Amniotic epithelial cell (primary cell): ENCODE measurements at places on chromosomes 1 and 21.

DNA sequence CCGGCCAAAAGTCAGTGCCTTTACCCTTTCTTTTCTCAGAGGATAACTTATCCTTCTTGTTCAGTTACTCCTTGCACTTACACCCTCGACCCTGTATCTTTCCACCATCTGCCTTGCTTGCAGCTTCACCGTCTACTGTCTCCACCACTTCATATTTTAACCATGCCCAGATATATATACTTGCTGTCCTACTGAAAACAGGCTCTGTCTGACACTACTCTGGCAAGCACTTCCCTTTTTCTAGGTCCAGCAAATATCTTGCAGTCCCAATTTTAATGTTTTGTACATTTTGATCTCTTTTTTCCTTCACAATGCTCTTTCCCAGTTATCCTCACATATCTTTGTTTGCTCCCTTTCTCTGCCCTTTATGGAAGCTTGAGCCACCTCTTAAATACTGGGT, 308.6 kb downstream of the TPR start:
- no peak for DNase-seq

DNA sequence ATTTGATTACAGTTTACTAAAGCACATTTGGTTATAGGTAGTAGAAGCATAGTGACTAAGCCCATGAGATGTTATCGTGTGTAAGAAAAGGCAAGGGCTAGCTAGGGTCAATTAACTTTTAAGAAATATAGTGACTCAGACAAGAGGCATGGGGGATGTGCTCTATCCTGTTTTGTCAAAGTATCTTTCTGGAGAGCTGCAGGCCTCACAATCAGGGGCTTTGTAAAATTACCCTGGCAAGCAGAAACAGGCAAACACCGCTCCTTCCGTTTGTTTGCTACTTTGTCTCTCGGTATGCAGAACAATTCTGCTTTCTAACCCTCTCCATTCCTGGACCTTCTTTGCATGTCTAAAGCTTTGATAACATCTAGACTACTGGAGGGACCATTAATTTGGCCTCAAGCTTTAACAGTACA, 26.1 kb upstream of the ZNF697 start:
- DNase-seq = peak; percentile 50

GRCh38 chr1:21295002-21295401, 4.7 kb upstream of the ECE1 start:
- DNase-seq = peak; percentile 83

DNA sequence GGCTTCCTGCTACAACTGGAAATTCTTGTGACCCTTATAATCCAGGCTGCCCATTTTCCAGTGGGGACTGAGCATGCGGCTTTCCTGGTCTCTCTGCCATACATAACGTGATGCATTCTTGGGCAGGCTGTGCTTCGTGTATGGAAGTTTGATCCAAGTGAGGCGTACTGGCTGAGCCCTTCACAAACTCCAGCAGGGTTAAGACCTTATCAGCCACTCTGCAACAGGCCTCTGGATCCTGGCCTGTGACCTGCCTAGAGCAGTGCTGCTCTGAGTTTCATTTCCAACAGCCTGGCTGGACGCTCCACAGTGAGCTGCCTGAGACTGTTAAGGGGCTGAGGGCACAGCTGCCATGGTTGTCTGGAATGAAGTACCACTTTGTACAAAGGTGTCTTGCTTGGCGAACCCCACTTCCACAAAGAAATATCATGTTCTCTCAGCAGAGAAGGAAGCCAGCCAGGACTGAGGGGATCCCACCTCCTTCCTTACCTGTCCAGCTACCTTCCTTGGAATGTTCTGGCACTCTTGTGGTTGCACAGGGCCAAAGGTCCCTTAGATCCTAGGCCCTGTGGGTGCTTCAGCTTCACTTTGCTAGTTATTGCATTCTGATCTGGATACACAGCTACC, 28.5 kb upstream of the XPR1 start:
- DNase-seq = no peak

DNA sequence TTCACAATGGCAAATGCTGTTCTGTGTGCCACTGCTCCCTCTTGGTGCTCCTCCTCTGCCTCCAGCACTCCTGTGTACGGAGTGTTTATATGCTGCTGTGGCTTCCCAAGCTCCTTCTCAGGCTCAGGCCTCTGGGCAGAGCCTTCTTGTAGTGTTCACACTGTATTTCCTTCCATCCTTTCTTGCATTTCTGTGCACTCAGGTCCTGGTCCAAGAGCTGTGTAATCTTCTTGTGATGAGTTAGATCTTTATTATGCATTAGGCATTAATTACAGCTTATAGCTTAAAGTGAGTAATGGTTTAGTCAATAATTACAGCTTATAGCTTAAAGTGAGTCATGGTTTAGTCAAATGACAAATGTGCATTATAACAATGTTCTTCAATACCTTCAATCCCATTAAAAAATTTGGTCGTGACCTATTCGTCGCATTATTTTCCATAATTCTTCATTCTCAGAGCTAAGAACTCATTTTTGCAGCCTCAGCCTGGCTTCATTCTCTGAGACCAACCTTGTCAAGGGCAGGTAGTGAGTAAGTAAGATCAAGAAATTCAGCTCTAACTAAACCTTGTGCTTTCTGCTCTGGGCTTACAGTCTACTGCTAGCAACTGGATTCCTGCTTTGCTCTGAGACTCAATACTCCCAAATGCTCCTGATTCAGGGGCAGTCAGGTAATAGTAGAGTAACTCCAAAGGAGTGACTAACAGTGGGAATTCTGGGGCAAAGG, 154.5 kb upstream of the SPAG17 start:
- DNase-seq = no peak

DNA sequence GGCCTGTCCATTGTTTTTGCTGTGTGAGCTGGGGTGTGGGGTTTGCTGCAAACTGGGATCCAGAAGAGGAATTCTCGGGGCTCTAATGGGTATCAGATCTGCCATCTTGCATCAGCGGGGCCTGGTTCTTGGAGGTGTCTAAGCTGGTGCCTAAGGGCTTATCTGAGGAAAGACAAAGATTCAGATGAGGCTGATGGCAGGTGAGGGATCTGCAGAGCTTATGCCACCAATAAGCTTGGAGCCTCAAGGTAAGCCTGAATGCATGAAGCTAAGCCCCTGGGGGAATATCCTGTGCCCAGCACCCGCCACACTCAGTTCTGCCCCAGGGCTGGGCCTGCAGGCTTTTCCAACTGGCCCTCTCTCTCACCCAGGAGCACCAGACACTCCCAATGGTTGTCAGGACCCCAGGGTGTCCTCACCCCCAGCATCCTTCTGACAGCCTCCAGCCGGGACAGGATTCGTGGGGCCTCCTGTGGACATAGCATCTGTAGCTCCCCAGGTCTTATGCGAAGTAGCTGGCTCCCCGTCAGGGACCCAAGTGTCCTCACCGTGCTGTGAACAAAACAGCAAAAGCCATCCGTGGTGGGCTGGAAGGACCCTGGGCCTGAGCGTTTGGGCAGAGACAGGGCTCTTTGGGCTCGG, 9.5 kb upstream of the GSTM3 start:
- no peak for DNase-seq

DNA sequence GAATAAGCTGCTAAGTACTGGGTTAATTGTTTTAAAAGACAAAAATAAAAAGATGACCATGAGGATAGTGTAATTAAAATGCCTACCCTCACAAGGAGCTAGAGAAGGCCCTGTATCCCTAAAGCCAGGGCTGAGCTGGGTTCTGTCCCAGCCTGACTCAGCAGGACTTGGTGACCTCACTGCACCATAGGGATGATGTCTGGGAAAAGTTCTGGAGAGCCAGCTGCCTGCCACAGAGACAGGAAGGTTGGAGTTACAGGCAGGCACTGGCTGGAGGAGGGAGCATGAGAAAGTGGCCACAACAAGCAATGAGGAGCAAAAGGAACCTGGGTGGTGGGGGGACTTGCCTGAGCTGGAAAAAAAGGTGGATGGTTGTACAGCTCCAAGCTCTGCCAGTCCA, 5.7 kb upstream of the TNR start:
- DNase-seq = no peak

DNA sequence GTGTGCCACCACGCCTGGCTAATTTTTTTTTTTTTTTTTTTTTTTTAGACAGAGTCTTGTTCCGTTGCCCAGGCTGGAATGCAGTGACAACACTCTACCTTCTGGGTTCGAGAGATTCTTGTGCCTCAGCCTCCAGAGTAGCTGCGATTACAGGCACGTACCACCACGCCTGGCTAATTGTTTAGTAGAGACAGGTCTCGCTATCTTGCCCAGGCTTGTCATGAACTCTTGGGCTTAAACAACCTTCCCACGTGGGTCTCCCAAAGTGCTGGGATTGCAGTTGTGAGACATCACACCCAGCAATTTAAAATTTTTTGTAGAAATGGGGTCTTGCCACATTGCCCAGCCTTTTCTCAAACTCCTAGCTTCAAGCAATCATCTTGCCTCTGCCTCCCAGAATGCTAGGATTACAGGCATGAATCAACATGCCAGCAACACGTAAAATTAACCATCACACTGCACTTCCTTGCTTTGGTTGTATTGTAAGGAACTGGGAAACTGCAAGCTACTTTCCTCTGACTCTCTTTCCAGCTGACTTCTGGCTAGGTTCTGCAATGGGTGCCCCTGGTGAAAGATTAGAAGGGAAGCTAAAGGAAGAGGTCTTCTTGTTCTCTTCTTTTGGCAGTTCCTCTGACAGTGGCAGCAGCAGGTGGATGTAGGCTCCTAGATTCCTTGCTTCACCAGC, 13.9 kb upstream of the IL6R start:
- peak; percentile 20 for DNase-seq

DNA sequence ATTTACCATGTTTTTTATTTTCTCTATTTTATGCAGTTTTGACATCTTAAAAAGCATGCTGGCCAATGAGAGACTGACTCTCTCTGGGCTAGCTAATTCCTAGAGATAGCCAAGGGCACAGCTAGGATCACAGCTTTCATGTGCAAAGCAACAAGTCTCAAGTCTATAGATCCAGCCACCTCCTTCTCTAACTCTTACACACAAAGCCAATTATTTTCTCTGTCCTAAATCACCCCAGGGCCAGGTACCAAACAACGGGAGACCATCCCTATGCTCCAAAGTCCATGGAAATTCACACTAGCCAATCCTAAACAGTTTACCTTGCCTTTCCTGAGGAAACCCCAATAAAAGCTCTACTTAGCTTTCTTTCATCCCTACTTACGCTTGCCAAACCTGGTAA, 38.0 kb downstream of the ARHGAP29 start:
- DNase-seq = no peak

DNA sequence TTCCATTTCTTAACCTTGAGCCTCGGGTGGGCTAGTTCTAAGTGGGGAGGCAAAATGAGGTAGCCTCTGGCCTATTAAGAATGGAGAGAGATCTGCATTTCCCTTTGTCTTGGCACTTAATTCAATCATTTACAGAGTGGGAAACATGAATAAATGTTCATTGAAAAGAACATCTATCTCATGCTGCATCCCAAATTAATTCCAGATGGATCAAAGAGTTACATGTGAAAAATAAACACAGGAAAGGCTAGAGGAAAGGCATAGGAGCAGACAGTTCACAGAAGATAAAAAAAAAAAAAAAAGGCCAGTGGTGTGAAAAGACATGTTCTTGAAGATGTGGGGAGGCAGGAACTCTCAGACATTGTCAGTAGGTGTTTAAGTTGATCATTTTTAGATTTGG, 35.7 kb upstream of the EPS8L3 start:
- DNase-seq = no peak

DNA sequence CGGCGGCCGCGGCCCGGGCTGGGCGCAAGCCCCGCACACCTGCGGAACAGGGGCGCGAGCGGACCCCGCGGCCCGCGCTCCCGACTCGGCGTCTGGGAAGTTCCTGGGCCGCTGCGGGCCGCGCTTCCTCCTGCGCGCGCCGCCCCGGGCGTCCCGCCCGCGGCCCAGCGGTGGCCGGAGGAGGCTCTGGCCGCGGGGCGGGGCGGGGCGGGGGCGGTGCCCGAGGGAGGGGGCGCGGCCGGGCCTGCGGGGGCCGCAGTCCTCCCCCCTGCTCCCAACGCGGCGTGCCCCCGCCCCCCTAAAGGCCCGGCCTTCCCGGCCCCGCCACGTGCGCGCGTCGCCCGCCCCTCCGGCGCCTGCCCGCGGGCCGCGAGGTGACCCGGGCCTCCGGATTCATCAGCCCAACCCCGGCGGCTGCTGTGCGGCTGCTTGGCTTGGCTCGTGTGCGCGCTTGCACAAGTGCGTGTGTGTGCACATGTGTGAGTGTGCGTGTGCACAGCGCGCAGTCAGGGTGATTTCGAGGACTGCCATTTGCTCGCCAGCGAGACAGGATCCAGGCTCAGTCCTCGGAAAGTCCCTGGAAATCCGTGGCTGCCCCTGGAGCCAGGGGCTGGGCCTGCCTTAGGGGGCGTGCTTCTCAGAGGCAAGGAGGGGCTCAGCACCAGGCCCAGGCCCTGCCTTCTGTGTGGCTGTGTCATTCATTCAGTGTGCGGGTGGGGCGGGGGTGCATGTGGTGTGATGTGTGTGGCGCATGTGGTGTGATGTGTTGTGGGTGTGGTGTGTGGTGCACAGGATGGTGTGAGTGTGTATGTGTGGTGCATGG, at the start of gene C2CD2:
Gene C2CD2 (minus strand): TSS at position 188 of the 823 bp plus-strand sequence. CDS start 370 bp downstream, outside the sequence.
- peak; percentile 51 for DNase-seq

- no peak for DNase-seq
Measured at GRCh38 chr1:161930064-161930463, 93.6 kb downstream of the OLFML2B start.

DNA sequence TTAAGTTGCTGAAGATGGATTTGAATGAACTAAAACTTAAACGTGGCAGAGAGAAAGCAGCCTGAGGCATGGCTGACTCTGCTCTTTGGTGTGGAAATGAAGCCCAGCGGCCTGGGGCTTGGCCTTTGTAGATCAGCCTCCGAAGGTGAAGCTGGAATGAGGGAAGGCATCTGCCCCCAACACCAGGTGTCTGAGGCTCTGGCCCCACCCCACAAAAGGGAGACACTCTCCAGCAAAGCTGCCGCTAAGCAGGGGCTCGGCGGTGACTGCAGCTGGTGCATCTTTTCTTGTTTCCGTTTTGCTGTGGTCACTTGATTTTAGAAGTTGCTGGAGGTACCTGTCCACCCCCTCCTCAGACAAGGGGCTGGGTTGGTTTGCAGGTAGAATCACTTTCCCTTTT, 38.2 kb upstream of the NID1 start:
- no peak for DNase-seq

GRCh38 chr1:116371752-116372151, 1.3 kb upstream of the ATP1A1 start:
- DNase-seq = no peak

DNA sequence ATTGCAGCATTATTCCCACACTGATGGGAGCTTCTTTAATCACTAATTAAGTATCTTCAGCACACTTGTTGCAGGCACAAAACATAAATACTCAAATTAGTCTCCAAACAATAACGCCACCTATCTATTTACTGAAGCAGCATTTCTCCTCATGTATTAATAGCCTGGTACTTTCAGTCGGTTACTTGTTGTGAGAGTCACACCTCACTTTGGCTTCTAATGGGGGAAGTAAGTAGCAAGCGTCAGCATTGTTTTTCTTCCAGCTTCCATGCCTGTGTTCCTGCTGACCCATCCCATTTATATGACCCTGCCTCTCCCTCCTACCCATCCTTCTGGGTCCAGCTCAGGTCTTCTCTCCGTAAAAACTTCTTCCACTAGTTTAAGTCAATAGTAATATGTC, 31.9 kb upstream of the DENND1B start:
- no peak for DNase-seq

DNA sequence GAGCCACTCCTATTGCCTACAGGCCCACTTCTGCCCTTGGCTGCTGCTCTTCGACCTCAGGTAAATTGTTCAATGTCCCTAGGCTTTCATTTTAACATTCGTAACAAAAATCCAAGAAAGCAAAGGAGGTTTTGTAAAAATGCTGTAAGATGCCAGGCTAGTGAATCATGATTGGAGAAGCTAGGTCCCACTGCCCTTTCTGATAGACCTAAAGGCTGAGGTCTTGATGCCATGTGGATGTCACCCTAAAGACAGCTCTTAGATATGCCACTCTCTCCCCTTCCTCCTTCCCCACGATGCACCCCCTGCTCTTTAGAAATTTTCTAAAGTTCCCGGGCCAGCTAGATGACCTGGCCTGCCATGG, 9.9 kb upstream of the TMEM39B start:
- no peak for DNase-seq

- peak; percentile 87 for DNase-seq
Measured at GRCh38 chr1:36008546-36009197, 75.2 kb upstream of the TEKT2 start.
